ENCODE measurements at places on chromosomes 11 and 22.

DNA sequence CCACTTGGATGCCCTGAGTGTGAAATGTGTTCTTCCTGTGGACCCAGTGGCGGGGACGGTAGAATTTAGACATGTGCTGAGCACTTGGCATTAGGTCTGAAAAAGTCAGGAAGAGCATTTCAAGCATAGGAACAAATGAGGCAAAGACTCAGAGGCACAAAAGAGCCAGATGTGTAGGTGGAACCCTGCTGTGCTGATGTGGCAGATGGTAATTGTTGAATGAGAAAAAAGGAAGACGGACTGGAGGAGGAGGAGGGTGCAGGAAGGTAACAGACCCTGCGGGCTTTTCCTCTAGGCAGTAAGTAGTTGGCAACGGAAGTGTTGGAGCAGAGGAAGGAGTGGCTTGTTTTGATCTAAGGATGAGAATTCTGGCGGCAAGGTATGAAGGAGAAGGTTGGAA is 985.8 kb downstream of the TBC1D22A start:
- no peak for DNase-seq

DNA sequence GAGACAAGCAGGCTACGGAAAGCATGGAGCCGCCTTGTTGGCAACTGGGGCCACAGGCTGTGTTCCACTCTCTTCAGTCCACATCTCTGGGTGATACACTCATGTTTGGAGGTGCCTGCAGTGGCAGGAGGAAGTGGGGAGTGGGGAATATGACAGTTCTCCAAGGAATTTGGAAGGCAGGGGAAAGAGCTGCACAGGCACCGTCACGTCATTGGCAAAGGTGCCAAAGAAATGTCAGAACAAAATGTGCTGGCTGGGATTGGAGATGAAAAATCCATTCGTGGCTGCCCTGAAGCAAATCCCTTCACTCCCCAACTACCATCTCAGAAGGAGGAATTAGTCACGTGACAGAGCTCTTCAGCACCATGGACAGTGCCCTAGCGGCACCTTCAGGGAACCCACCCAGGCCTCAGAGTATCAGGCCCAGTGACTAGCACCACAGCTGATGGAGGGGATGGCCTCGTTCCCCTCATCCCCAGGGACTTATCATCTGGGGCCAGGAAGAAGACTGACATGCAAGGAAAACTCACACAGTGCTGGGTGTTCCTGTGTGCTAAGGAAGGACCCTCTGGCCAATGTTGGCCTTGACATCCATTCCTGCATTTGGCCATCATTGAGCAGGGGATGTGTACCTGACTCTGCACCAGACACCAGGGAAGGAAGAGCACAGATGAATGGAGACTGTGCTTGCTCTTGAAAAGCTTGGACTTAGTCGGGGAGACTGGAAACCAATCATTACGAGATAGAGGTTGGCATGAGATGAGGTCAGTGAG is 48.5 kb upstream of the PRDM11 start:
- DNase-seq, result no peak

DNA sequence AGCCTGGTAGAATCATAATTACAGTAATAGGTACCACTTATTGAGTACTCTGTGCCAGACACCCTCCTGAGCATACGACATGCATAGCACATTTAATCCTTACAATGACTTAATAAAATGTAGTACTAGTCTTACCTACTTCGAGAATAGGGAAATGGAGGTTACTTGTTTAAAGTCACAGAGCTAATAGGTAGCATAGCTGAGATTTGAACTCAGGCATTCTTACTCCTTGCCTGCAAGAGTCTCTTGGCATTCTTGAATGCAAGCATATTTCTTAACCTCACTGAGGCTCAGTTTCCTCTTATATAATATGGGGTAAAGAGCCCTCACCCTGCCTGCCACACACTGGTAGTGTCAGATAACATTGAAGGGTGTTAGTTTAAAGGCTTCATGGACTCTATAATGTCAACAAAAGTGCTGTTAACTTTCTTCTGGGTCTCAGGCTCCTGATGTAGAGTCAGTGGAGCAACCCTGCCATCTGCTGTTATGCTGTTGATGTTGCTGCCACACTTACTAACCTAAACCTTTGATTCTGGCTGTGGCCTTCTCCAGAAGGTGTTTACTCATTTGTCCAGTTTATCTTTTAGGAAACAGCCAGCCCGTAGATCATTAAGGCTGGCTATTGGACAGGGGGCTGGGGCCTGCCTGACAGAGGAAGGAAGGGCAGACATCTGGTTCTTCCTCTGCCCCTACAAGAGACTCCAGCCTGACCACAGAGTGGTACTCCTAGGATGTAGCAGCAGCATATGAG is 18.9 kb downstream of the LIMK2 start:
- DNase-seq, result peak; percentile 16

DNA sequence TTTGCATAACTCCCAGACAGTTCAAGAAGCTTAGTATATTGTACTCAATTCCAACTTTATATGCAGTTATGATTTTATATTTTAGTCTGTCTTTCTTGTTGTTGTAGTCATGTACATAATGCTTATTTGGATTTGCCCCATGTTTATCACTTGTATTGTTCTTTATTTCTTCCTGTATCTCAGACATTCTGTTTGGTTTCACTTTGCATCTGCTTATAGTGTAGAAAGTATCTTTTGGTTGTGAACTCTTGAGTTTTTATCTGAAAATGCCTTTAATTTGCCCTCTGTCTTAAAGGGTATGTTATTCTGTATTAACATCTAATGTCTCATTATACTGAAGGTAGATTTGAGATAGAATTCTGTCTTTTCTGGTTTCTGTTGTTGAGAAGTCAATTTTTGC is 275.4 kb downstream of the DYNC2H1 start:
- DNase-seq, result no peak

DNA sequence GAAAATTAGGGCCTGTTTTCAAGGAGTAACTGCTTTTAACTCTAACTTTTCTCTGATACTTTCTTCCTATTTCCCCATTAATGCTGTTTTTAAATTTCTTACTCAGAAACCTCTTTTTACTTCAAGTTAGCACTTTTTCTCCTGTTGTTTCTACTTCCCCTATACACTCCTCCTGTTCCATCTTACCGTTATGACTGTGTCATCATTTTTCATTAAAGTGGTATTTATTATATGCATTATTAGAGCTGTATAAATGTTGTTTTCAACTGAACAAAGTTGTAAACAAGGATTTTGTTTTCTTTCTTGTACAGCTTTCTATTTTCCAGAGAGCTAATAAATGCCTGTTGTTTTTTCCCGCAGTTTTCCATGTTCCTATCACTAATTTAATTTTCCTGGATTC is 84.6 kb downstream of the EXT2 start:
- no peak for DNase-seq

DNA sequence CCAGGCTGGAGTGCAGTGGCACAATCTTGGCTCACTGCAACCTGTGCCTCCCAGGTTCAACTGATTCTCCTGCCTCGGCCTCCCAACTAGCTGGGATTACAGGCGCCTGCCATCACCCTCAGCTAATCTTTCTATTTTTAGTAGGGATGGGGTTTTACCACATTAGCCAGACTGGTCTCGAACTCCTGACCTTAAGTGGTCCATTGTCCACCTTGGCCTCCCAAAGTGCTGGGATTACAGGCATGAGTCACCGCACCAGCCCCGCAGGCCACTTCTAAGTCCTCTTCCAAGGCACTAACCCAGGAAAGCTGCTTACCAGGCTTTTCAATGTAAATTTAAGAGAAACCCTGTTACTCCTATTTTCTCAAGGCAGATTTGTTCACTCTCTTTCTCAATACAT is 50.4 kb downstream of the DENND5A start:
- no peak for DNase-seq

DNA sequence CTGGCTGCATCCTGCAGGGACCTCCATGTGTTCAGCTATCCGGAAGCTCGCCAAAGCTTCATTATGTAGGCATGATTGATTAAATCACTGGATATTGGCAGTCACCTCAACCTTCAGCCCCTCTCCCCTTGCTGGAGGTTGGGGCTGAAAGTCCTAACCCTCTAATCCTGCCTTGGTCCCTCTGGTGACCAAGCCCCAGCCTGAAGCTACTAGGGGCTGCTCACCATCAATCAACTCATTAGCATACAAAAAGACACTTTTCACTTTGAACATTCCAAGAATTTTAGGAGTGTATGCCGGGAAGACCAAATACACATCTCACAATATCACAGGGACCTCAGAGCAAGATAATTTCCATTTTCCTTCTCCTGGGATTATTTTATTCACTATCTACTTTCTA is 38.8 kb upstream of the TPBGL start:
- no peak for DNase-seq

DNA sequence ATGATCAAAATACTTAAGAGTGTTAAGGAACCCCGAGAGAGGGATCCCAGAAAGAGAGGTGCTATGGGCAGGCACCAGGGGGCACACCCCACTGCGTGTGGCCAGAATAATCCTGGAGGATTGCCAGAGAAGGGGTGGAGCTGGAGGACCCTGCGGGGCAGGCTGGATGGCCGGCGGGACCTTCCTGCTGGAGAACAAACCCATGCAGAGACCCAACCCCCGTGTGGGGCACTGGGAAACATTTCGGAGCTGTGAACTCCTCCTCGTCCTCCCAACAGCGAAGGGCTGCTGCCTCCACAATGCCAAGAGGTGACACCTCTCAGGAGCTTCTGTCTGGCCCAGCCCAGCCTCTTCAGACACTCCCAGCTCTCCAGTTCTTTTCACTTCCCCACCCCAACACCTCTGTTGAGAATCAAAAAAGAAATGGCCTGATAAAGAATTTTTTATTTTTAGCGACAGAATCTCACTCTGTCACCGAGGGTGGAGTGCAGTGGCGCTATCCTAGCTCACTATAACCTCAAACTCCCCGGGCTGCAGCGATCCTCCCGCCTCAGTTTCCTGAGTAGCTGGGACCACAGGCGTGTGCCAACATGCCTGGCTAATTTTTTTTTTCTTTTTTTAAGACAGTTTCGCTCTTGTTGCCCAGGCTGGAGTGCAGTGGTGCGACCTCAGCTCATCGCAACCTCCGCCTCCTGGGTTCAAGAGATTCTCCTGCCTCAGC is 25.6 kb downstream of the RHOD start:
- DNase-seq, result no peak

DNA sequence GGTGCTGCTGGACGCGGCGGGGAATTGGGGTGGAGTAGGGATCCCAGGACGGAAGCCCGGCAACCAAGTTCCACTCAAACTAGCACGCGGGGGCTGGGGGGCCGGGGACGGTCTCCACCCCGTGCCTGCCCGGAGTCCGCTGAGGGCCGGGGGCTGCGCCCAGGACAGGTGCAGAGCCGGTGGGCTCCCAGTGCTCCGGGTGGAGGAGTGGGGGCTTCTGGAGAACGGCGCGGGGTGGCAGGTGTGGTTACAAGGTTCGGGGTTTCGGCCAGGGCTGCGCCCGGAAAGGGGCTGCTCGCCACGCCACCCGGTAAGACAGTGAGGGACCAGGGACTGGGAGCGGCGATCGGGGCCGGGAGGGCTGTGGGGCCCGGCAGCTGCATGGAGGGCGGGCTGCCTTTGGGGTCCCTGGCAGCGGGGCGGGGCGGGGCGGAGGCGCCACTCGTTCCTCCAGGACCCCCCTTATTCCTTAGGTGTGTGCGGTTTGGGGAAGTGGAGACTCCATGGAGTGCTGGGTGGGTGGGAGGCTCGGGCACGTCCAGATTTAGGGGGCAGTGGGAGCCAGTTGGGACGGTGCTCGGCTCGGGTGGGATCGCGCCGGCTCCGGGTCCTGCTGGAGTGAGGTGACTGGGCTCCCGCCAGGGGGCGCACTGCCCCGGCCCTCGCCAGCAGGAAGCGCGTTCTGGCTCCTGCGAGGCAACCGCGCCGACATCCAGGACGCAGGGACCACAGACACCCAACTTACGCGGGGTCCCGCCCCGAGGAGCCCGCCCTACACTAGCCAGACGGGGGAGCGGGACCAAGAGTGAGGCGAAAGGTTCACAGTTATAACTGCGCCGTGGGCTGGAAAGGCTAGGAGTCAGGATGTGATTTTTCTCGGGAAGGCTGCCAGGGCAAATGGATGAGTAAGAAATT is 868 bp downstream of the TSPAN18 start:
- DNase-seq, result peak; percentile 87

- DNase-seq, result no peak
Measured at GRCh38 chr11:102449651-102450570, 2.7 kb downstream of the TMEM123 start.

DNA sequence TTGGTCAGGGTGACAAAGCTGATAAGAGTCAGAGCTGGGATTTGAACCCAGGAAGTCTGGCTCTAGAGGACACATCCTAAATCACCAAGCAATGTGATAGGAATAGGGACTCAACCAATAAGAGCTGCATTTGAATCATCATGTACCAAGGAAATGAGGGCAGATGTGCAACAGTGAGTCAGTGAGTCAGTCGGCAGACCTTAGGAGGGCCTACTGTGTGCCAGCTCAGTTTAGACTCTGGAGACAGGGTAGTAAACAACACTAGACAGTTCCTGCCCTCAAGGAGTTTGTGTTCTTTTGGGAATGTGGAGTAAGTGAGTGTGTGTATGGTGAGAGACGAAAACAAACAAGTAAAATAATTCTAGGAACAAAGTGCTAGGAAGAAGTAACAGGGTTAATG is 11.2 kb downstream of the IL10RA start:
- no peak for DNase-seq

GRCh38 chr22:22060200-22061084 is 77.9 kb upstream of the TOP3B start:
- DNase-seq, result peak; percentile 43

GRCh38 chr22:43409046-43409445 is 2.8 kb upstream of the MPPED1 start:
- DNase-seq, result no peak

DNA sequence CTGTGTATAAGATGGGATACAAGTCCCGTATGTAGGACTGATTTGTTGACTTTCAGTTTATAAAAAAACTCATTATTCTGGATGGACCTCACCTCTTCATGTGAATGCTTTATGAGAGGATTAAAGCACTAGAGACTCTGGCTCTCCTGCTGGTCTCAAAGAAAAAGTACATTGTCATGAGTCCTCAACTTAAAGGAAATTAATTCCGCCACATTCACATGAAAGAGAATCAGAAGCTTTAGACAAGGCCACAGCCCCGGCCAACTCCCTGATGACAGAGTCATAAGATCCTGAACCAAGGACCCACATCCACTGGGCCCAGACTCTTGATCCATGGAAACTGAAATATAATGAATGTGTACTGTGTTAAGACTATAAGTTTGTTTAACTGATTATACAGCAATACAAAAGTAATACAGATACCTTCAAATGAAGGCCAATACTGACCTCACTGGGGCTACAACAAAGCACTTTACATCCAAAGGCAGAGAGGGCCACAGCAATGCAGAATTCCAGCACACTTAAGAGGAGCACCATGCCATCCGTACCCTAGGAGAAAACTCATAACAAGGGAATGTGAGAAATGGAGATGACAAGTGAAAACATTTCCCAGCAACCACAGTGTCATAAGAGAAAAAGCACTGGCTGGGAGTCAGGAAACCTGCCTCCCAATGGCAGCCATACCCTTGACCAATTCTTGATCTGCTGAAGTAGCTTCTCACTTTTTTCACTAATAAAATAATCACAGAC is 25.4 kb upstream of the MS4A6A start:
- no peak for DNase-seq

DNA sequence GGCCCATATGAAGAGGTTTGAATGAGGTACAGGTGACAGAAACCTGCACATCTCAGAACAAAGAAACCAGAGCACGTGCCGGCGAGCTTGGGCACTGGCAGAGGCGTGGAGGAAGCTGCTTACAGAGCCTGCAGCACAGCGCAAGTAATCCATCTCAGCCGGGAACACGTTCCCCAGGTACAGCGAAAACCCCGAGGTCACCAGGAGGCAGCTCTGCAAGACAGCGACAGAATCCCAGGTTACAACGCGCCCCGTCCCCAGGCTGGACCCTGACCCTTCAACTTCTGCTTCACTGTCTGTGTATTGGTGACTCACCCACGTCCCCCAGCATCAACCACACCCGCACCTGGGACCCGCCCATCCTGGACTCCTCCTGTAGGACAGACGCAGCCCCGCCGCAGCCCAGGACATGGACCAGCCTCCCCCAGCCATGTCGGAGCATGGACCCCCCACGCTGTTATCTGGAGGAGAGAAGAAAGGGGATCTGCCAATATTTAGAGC is 2.2 kb downstream of the MLC1 start:
- DNase-seq, result no peak

Data from CD8-positive, alpha-beta T cell (primary cell).